Activated T-helper 1 cell treated with anti-CD3 and anti-CD28 coated beads, Interleukin-12 subunit alpha, Interleukin-12 subunit beta, Interleukin-2, Interleukin-4 antibody, amounts not matched to agents 30 ng/mL and 10 ng/mL and 1 ng/mL, durations not matched to agents 14 hours and 24 hours and 36 hours (primary cell): ENCODE measurements at places on chromosomes 13 and 19.

DNA sequence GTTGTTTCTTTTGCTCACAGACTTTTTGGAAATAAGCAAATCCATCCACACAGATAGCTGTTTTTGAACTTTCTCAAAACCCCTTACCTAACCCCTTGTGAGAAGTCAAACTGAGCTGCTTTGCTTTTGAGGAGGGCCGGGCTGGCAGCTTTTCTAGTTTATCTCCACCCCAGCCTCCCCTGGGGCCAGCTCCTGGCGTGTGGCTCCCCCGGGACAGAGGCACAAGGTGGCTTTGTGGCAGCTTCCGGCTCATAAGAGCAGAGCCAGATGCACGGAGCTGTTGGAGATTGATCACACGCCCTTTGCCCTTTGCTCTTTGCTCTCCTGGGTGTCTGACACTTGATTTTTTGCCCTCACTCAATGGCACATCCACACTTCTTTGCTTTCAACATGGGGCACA, 24.9 kb upstream of the RNF113B start:
- DNase-seq = no peak

GRCh38 chr19:7617172-7617571, 12.2 kb downstream of the XAB2 start:
- DNase-seq = no peak

DNA sequence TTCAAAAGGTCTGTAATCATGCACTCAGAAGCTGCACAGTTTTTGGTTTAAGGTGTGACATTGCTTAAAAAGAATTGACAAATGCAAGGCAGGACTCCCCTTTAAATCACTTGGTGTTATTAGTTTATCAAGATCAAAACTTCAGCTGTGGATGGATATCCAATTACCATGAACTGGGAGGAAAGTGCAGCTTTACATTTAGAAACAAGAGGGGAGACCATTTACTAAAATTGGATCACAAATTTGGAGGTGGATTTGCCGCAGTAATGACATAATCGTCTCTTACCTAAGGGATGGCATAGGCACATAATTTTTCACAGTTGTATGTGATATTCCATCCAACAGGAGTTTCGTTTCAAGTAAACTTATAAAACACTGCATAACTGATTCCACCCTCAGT, 1610.2 kb downstream of the SLITRK5 start:
- no peak for DNase-seq

GRCh38 chr19:47247308-47247990, 8.9 kb upstream of the CCDC9 start:
- DNase-seq = peak; percentile 69

- no peak for DNase-seq
These were observed 687 bp upstream of the FTL start for GRCh38 chr19:48964205-48965039.
